CD8-positive, alpha-beta T cell (primary cell): ENCODE measurements at places on chromosomes 4 and X.
A peak's percentile ranks its signal among the peaks of the same experiment; 100 is the strongest.

GRCh38 chr4:35639929-35640328 lies 604.4 kb downstream of the ARAP2 start:
- DNase-seq: no peak

DNA sequence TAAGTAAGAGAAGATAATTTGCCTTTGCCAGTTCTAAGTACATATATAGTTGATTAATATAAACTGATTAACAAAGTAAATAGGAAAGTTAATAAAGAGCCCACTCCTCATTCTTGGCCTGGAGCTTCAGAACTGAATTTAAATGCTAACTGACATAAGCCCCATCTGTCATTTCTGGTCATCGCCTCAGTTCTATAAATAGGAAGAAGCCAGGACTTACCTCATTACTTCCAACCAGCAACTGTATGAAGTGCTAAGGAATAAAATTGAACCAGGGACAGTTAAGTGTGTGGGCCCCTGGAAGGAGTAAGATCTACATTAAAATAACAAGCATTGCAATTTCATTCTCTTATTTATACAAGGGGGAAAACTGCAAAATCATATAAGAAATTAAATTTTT lies 52.0 kb upstream of the PDLIM5 start:
- DNase-seq: no peak

DNA sequence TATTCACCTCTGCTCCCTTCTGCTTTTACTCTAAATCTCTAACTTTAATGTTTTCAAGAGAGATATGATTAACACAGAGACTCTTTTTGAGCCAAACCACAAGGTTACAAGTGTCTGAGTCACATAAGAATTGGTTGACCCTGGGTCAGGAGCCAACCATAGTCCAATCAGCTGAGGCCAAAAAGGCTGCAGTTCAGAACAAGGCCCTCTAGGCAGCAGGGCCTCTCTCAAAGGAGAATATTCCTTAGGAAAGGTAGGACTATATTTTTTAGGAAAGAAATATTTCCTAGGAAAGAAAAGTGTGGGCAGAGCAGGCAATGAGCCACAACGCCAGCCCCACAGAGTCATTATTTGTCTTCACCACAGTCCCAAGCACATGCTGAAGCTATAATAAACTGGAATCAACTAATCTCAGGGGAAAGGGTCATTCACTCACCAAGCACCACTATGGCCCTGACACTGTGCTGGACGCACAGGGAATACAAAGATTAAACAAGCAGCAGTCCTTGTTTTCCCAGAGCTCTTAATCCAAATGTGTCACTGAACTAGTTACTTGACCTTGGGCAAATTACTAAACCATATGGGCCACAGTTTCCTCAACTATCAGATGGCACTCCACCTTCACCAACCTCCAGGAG lies 2.2 kb downstream of the ATP8A1 start:
- DNase-seq: peak; percentile 22

GRCh38 chr4:61246034-61246433 lies 45.9 kb downstream of the ADGRL3 start:
- no peak for DNase-seq
